ENCODE measurements at places on chromosomes 3 and 15.

- peak; percentile 52 for DNase-seq
Measured at GRCh38 chr3:179450261-179450701, 989 bp downstream of the GNB4 start.

DNA sequence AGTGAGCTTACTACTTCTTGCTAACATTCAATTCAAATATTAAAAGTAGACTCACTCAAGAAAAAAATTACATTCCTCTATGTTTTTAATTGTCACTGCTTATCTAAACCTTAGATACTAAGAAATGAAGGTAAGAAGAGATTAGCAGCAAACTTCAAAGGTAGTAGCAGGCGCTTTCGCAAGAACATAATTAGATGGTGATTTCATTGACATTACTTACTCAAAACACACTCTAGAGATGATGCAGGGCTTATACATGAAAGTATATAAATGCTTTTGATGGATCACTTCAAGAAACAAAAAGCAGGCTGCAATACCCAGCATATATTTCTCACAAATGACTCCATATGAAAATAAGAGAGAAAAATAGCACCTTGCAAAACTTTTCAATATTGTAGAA lies 86.8 kb downstream of the FSIP1 start:
- no peak for DNase-seq

DNA sequence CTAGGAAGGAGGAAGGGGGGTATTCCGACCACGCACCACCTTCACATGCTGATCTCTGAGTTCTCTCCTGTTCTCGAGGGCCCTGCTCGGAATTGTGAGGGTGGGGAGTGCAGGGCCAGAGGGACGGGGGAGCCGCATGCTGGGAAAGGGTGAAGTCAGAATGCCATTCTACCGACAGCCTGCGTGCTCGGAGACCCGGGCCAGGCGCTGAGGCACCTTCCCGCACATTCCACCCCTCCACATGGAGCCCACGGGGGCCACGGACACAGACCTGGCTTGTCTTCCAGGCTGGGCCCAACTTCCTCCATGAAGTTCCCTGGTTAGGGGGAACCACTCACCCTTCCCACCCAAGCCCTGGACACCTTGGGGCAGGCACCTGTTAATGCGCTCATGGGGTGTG lies 28.7 kb upstream of the PIGZ start:
- DNase-seq = no peak

GRCh38 chr3:186990878-186991308 lies 60.6 kb downstream of the ST6GAL1 start:
- DNase-seq = no peak
